ENCODE measurements at places on chromosomes 5 and 9.

DNA sequence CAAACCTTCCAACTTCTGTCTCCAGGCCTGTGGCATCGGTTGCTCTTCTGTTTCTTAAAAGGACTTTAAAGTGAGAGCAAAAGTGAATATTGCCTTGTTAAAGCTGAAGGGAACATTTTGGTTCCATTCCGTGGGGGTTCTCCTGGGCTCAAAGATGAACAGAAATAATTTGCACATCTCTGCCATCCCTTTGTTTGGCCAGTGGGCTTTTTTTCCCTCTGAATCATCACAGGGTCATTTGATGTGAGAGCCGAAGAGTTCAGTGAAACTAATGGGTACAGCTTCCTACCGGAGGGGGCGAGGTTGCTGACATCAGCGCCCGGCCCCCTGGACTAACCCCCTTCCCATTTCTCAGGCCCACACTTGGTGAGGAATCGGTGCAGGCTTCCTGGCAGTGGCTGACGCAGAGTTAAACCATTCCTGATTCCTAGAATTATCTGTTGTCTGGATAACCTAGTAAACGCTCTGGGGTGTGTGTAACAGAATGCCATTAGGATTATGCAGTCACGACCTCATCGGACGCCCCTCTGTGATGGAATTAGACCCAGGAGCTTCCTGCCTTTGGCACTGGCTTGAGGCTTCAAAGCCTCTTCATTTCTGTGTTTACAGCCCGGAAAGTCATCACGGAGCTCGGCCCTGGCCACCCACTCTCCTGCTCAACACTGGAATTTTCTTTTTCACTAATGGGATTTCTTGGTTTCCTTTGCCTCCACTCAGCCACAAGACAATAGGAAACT lies 61.6 kb upstream of the RPL26L1 start:
- no peak overlapping the region for H3K27ac ChIP-seq
- peaks cover 25% of the 10 kb centered on the region for H3K4me1 ChIP-seq
- H3K27me3 ChIP-seq: no peaks in the 10 kb centered on the region
- no peak for DNase-seq
- no peak overlapping the region for H3K4me3 ChIP-seq
- peaks cover 25% of the 10 kb centered on the region for H3K36me3 ChIP-seq

GRCh38 chr5:87229780-87230179 lies 37.9 kb upstream of the RASA1 start:
- H3K27me3 ChIP-seq: no peaks in the 10 kb centered on the region

GRCh38 chr9:130988905-130989304 lies 20.1 kb upstream of the LAMC3 start:
- no peak overlapping the region for H3K27ac ChIP-seq
- H3K36me3 ChIP-seq: no peaks in the 10 kb centered on the region
- H3K4me3 ChIP-seq: no peak overlapping the region

- no peak for DNase-seq
- H3K4me3 ChIP-seq: no peak overlapping the region
- H3K27ac ChIP-seq: no peak overlapping the region
- no peaks in the 10 kb centered on the region for H3K27me3 ChIP-seq
- peaks cover 6% of the 10 kb centered on the region for H3K4me1 ChIP-seq
Observed at GRCh38 chr5:141668601-141669265, 13.3 kb downstream of the ARAP3 start.

DNA sequence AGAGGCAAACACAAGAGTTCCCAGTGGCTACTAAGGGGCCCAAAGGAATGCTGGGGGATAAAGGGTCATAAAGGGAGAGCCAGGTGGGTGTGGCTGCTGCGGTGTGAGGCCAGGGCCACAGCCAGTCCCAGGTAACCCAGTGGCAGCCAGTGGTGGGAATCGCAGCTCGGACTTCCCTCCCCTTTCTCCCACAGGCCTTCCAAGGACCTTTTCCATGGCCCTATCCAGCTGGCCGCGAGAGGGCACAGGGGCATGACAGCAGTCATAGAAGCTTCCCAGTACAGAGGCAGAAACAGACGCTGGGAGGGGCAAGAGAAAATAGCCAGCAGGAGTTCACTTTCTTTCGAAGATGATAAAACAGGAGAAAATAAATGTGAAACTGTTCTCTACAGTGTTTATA lies 257.6 kb downstream of the SEMA5A start:
- no peaks in the 10 kb centered on the region for H3K4me1 ChIP-seq
- DNase-seq: no peak
- H3K4me3 ChIP-seq: no peak overlapping the region
- no peaks in the 10 kb centered on the region for H3K27me3 ChIP-seq
- H3K36me3 ChIP-seq: no peaks in the 10 kb centered on the region

DNA sequence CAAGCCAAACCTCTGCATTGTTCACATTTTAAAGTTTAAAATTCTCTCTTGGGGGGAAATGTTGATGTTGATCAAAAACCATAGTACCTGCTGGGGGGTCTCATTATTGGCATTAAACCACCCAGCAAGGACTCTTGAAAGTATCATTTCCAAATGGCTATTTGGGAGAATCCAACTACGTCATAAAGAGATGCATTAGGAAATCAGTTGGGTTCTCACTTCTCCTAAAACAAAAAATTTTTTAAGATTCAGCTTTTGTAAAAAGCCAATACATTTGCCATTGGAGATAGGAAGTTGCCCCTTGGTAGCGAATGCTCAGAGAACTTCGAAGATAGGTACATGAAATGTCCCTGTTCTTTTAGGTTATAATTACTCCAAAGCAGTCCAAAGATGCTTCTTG lies 96.4 kb downstream of the GNAQ start:
- peaks cover 8% of the 10 kb centered on the region for H3K4me1 ChIP-seq
- no peak overlapping the region for H3K4me3 ChIP-seq
- no peak overlapping the region for H3K27ac ChIP-seq
- no peaks in the 10 kb centered on the region for H3K36me3 ChIP-seq
- DNase-seq: no peak
- H3K27me3 ChIP-seq: no peaks in the 10 kb centered on the region

GRCh38 chr5:429453-430188 lies 13.4 kb upstream of the EXOC3 start:
- H3K4me3 ChIP-seq: no peak overlapping the region
- H3K27me3 ChIP-seq: peaks cover 26% of the 10 kb centered on the region
- H3K27ac ChIP-seq: no peak overlapping the region

- H3K36me3 ChIP-seq: no peaks in the 10 kb centered on the region
- peaks cover 9% of the 10 kb centered on the region for H3K4me1 ChIP-seq
- no peak overlapping the region for H3K27ac ChIP-seq
- no peak for DNase-seq
- 0 out of 2 replicates have a peak, but pooled peaks cover 4% of the 10 kb centered on the region for H3K27me3 ChIP-seq
Observed at GRCh38 chr5:65103756-65104440, 335.2 kb downstream of the CWC27 start.

DNA sequence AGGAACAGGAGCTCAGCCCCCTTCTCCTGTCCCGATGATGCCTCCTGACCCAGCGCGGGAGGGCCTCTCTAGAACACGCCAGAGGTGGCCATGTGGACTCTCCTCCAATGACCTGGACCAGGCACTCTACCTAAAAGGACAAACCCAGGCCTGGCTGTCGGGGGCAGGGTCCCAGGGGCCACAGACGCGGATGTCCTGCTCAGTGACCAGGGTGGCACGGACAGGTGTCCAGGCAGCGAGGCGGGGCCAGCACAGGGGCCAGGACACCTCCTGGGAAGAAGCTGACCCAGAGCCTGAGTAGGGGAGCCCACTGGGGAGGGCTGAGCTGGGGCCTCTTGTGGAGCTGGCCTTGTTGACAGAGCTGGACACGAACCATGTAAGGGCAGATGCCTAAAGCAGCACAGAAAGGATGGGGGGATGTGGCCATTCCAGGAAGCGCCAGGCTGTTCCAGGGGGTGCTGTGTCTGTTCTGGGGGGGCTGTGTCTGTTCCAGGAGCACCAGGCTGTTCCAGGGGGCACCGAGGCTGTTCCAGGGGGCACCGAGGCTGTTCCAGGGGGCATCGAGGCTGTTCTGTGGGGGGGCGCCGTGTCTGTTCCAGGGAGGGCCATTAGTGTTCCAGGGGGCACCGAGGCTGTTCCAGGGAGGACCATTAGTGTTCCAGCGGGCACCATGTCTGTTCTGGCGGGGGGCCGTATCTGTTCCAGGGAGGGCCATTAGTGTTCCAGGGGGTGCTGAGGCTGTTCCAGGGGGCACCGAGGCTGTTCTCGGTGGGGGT lies 30.5 kb downstream of the EXD3 start:
- no peaks in the 10 kb centered on the region for H3K27me3 ChIP-seq
- H3K4me3 ChIP-seq: no peak overlapping the region
- H3K36me3 ChIP-seq: 0 out of 3 replicates have a peak, but pooled peaks cover 2% of the 10 kb centered on the region

DNA sequence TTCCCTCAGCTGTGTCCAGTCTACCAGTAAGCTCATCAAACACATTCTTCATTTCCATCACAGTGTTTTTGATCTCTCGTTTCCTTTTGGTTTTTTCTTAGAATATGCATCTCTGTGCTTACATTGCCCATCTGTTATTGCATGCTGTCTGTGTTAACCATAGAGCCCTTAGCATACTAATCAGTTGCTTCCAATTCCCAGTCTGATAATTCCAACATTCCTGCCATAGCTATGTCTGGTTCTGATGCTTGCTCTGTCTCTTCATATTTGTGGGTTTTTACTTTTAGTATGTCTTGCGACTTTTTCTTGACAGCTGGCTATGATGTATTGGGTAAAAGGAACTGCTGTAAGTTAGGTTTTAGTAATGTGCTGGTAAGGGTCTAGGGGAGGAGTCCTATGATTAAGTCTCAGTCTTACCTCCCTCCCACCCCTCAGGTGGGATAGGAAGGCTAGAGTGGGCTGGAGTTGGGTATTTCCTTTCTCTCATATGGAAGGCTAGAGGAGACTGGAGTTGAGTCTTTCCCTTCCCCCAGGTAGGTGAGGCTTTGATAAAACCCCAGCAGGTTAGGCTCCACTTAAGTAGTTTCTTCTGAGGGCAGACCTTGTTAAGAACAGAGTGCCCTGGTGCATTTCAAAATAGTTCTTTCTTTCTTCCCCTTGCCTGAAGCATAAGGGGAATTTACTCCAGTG lies 99.1 kb upstream of the RASGRF2 start:
- H3K36me3 ChIP-seq: no peaks in the 10 kb centered on the region
- no peaks in the 10 kb centered on the region for H3K27me3 ChIP-seq
- no peak overlapping the region for H3K27ac ChIP-seq
- H3K4me1 ChIP-seq: no peaks in the 10 kb centered on the region
- H3K4me3 ChIP-seq: no peak overlapping the region

DNA sequence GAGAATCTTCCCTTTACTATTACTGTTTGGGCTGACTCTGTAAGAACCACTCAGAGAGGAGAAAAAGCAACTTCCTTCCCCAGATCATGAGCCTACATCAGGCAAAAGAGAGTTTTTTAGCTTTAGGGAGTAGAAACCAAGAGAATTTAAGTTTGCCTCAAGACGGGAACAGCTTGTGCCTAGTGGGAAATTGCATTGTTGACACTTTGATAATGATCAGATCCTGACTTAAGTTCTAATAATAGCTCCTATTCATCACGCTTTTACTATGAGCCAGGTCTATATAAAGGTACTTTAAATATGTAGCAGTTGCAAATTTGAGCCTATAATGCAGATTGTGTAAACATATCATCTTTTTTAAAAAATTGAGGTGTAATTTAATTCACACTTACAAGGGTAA lies 298.2 kb downstream of the MAN2A1 start:
- H3K4me1 ChIP-seq: no peaks in the 10 kb centered on the region
- no peak overlapping the region for H3K4me3 ChIP-seq
- no peak for DNase-seq
- no peaks in the 10 kb centered on the region for H3K27me3 ChIP-seq

GRCh38 chr9:70412832-70413463 lies 1.5 kb downstream of the KLF9 start:
- peak overlapping the region; percentile 99 for H3K27ac ChIP-seq
- no peaks in the 10 kb centered on the region for H3K36me3 ChIP-seq
- peak overlapping the region; percentile 74 for H3K4me3 ChIP-seq
- no peaks in the 10 kb centered on the region for H3K27me3 ChIP-seq
- H3K4me1 ChIP-seq: peaks cover 17% of the 10 kb centered on the region

GRCh38 chr5:132392411-132392810 lies 22.9 kb downstream of the SLC22A5 start:
- H3K36me3 ChIP-seq: peaks cover 63% of the 10 kb centered on the region
- H3K4me1 ChIP-seq: peaks cover 5% of the 10 kb centered on the region
- no peaks in the 10 kb centered on the region for H3K27me3 ChIP-seq
- no peak overlapping the region for H3K4me3 ChIP-seq

DNA sequence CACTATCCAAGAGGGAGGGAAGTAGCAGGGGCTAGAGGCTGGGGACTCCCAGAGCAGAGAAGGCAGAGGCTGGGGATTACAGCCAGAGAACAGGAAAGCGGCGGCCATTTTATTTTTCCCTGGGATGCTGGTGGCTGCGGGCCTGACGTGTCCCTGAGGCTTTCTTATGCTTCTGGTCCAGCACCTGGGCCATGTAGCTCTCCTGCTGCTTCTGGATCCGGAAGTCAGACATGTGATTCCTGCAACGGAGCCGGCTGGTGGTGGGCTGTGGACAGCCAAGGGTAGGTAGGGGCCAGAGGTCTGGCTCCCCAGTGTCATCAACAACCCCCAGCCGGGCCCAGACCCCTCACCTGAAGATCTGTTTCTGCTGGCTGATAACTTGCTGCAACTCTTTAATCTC lies 1.8 kb upstream of the PROB1 start:
- H3K27me3 ChIP-seq: no peaks in the 10 kb centered on the region
- H3K4me3 ChIP-seq: no peak overlapping the region
- H3K27ac ChIP-seq: no peak overlapping the region
- 0 out of 3 replicates have a peak, but pooled peaks cover 2% of the 10 kb centered on the region for H3K36me3 ChIP-seq

DNA sequence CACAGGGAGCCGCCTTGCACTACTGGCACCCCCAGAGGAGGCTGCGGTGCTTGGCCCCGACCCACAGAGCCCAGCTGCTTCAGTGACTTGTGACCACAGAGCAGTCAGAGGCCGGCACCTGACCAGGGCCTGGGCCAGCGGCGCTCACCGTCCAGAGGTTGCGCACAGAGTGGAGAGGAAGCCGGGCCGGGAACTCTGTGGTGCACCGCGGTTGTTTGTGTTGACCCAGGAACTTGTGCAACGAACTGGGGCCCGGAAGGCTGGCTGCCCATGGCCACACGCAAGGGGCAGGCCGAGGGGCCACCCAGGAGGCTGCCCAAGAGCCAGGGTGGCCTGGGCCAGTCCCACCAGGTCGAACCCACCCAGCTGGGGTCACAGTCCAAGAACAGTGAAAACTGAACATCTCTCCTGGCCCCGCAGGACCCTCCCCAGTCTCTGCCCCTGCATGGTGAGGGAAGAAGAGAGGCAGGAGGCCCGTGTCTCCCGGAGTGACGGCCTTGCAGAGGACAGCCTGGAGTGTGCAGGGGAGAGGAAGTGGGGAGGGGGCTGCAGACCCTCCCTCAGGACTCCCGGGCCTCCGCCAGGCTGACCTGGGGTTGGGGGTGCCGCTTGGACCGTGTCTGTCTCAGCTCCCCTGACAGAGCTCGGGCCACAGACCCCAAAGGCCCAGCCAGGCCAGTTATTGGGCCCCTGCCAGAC lies 42.8 kb upstream of the EGFL7 start:
- H3K27me3 ChIP-seq: no peaks in the 10 kb centered on the region
- H3K4me3 ChIP-seq: no peak overlapping the region
- H3K36me3 ChIP-seq: no peaks in the 10 kb centered on the region
- H3K27ac ChIP-seq: no peak overlapping the region
- H3K4me1 ChIP-seq: peaks cover 17% of the 10 kb centered on the region

GRCh38 chr5:167561796-167562195 lies 729.6 kb upstream of the WWC1 start:
- no peak overlapping the region for H3K4me3 ChIP-seq
- DNase-seq: no peak

All from K562 (cell line).